ENCODE measurements at places on chromosomes 7 and 10.
A peak's percentile ranks its signal among the peaks of the same experiment; 100 is the strongest.

GRCh38 chr7:144784943-144785342 is 50.9 kb downstream of the TPK1 start:
- no peak for DNase-seq

- no peak for DNase-seq
Observed at GRCh38 chr7:25953859-25954258, 198.1 kb upstream of the NFE2L3 start.

GRCh38 chr7:132102391-132102790 is 473.9 kb downstream of the PLXNA4 start:
- no peak for DNase-seq

GRCh38 chr7:90951986-90952954 is 312.0 kb upstream of the FZD1 start:
- DNase-seq = no peak

DNA sequence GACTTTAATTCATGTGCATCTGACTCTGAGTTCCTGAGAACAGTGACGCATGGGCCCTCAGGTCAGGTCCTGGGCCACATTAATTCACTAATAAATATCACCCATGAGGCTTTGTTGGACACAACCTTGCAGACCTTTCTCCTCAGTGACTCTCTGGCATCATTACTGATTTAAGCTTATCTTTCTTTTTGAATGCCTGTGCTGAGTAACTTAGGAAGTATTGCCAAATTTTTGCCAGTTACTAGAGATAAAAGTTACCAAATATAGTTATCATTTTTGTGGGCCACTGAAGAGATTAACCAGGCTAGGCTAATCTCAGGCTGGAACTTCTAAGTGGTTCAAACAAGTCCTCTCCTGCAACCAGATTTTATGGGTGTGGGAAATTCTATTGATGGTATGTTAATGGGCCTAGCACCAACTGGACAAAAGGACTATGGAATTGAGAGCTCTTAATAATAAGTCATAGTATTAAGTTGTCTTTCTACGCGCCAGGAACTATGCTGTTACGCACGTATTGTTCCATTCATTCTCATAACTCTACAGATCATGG is 28.8 kb upstream of the PRTFDC1 start:
- DNase-seq = no peak

DNA sequence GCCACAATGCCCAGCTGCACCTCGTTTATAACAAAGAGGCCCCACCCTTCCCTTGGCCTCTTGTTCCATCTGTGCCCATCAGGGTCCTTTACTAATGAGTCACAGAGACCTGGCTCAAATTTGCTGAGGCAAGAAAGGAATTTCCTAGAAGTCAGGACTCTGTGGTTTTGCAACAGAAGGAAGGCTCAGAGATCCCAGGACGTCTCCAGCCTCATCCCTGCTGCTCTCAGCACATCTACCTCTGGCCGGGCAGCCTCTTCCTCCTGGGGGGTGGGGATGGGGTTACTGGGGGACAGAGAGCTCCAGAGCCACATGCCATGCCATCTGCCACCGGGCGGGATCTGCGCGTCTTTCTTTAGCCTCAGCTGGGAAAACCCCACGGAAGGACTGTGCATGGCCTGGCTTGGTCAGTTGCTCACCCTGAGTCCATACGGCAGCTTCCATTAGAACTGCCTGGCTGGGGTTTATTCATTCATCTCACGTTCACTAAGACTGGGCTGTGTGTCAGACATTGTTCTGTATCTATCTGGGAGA is 41.9 kb upstream of the PSMG3 start:
- DNase-seq = peak; percentile 60

DNA sequence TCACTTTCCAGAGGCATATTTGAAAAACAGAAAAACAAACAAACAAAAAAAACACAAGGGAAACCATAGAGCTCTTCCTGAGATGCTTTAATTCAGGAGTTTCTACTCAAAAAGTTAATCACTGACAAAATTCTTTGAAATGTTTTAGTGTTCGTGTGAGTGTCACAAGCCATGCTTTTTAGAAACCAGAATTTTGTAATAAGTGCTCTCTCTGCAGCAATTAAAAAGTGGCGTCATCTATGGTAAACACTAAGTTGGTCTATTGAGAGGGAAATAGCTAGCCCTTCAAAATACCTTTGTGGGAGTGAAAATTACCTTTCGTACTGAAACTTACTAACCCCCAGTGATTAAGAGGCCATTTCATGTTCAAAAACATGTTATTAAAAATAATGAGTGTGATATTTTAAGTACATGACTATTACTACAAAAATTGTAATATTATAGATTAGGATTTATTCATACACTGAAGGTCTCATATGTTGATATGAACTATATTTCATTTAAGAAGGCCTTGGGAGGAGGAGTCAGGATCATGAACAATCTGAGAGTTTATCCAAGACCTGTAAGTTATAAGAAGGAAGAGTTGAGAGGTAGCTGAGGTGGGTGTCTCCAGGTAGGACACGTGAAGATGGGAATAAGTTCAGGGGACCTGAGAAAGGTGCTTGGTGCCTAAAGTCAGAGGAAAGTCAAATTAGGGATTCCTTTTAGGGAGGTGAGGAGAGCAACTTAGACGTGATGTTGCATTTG is 94.6 kb downstream of the PPP1R9A start:
- DNase-seq = no peak

GRCh38 chr7:33832271-33832721 is 73.0 kb upstream of the BMPER start:
- no peak for DNase-seq

- no peak for DNase-seq
Observed at GRCh38 chr7:139576179-139576973, 52.9 kb downstream of the CLEC2L start.

GRCh38 chr7:36985866-36986400 is 261.6 kb upstream of the AOAH start:
- no peak for DNase-seq

- no peak for DNase-seq
Observed at GRCh38 chr10:76230921-76231285, 799.5 kb downstream of the LRMDA start.

GRCh38 chr7:42876182-42877068 is 35.4 kb downstream of the C7orf25 start:
- peak; percentile 28 for DNase-seq

DNA sequence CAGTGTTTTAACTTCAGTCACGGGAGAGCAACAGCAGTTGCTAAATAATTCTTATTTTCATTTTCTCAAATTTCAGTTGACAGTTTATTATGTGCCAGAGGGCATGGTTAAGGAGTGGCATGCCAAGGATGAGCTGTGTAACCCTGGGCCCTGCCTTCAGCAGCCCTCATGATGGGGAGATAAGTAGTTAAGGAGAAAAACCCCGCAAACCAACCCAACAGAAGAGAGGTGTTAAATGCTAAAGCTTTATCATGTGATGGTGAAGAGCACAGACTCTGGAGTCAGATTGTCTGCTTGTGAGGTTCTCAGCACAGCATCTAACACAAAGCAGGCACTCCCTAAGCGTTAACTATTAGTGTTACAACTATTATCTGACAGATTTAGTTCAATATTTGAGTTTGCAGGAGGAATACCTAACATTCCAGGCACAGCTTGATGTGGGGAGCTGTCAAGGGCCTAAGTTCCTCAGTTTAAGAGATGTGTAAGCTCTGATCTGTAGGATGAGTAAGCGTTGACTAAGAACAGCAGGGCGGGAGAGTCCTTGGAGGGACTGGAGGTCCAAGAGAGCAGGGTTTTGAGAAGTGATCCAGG is 29.6 kb downstream of the STAM start:
- no peak for DNase-seq

GRCh38 chr10:99540657-99541531 is 8.2 kb downstream of the NKX2-3 start:
- no peak for DNase-seq

- DNase-seq = no peak
Observed at GRCh38 chr7:30282735-30283134, 1.7 kb upstream of the ZNRF2 start.

DNA sequence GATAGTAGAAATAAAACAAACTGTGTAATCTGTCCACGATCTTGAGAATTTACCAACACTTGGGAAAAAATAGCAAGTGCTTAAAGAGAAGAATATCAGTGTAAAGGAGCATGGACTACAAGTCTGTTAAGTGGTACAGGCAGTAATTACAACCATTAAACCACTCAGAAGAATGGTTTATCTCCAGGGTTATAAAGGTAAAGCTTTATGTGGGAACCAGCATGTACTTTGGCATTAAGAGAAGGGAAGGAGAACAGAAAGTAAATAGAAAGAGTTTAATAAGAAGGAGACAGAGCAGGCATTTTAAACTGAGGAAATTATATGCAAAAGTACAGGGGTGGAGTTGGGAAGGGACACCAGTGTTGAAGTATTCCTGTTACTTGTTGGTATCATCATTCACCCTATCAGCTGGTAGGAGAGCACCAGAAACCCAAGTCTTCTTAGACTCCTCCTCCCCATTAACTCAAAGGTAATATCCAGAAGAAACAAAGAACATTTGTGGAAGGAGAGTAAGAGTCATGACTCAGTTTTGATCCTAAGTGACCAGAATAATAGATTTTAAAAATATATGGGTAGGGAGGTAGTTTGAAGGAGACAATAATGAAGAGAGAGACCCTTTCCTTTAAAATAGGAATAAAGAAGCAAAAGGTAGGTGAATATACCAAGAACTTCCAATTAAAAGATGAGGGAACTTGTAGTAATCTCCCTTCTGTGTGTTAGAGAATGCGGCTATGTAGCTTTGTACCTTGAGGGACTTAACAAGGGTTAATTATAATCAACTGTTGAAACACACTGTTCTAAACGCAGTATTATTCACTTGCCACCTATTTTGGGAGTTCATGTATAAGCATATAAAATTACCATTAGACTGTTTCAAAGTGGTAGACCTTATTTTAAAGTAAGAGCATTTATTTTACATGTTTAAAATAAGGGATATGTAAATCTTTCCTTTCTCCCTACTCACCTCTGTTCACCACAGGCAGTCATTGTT is 92.1 kb upstream of the STRIP2 start:
- no peak for DNase-seq

DNA sequence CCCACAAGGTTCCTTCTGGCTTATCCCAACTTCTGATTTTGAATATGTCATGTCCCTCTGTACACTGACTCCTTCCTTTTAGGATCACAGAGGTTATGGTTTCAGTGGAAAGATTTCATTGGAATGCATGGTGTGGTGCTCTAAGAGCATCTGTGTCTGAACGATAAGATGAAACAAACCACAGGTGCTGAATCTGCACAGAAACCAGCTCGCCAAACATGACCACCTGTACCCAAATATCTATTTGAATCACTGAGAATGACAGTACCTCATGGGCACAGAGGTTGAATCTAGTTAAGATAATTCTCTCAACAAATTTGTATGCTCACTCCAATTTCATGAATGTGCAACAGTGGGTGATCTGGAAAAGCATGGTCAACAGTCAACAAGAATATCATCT is 105.3 kb downstream of the DGKI start:
- no peak for DNase-seq

- no peak for DNase-seq
Observed at GRCh38 chr7:74199551-74200355, 10.1 kb upstream of the LAT2 start.

GRCh38 chr10:20990604-20991003 is 93.5 kb upstream of the NEBL start:
- DNase-seq = no peak

GRCh38 chr10:70048030-70048723 is 4.5 kb upstream of the MACROH2A2 start:
- DNase-seq = no peak

DNA sequence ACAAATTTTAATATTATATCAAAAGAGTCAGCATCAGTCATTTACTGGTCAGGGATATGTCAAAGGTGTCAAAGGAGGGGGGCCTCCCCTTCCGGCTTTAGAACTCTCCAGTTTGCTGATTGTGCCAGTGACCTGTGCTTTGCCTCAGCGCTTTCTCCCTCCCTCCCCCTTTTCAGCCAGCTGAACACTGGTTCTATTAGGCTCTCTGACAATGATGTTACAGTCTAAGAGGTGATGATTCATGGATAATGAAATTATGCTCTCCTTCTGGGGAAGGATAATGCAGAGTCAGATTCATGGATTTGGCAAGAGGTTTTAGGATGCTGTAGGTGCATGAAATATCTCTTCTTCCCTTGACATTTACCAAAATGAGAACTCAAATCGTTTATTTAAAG is 6.1 kb downstream of the LRRTM3 start:
- peak; percentile 18 for DNase-seq

DNA sequence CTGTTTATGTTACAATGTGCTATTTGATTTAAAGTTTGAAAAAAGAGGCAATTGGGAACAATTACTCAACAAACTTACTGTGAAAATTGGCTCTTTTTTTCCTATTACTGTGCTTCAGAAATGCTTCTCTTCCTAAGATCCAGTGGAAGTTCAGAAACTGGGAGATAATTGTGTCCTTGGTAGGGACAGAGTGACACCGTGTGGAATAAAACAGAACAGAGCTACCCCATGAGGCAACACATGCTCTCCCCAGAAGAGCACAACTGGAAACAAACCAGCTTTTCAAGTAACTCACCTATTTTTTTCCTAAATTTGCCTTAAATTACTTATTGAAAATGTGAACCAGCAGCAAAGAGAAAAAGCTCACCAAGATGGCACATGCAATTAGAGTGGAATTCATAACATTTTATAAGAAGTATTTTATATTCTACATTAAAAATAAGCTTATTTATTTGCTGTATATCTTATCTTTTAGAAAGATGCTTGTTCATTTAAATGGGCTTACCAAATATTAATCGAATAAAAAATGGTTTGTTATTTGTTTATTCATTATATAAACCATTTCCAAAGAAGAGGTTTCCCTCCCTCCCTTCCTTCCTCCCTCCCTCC is 346.1 kb upstream of the ANKRD30A start:
- DNase-seq = no peak

- no peak for DNase-seq
Observed at GRCh38 chr10:129866894-129867293, 97.2 kb downstream of the EBF3 start.

- no peak for DNase-seq
Observed at GRCh38 chr10:8424555-8425211, 370.2 kb downstream of the GATA3 start.

GRCh38 chr10:125071008-125071407 is 89.4 kb downstream of the CTBP2 start:
- DNase-seq = no peak

- no peak for DNase-seq
Observed at GRCh38 chr7:7236041-7236440, 53.7 kb downstream of the C1GALT1 start.

GRCh38 chr10:59880971-59881510 is 25.3 kb downstream of the CCDC6 start:
- no peak for DNase-seq

DNA sequence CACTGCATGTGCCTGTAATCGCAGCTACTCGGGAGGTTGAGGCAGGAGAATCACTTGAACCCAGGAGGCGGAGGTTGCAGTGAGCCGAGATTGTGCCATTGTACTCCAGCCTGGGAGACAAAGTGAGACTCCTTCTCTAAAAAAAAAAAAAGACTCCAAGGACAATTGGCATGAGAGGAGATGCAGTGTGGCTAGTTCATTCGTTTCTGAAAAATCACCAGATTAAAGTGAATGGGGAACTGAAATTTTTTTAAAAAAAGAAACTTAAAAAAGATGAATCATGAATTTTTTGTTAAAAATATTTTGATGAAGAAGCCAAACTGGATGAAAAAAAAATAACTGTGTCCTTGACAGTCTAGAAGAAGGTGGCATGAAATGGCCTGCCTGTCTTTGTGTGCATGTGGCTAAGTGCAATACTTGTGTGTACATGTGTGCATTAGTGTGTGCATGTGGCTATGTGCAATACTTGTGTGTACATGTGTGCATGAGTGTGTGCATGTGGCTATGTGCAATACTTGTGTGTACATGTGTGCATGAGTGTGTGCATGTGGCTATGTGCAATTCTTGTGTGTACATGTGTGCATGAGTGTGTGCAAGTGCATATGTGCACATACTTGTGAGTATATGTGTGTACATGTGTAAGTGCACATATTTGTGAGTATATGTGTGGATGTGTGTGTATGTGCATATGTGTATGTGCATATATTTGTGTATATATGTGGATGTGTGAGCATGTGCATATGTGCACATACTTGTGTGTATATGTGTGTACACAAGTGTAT is 391.7 kb upstream of the KLF6 start:
- no peak for DNase-seq
